Left cardiac atrium (tissue), 4 donors: ENCODE measurements at places on chromosomes 7 and 10. TPM values are rescaled to one million over a fixed set of nuclear protein-coding genes. Genes with fewer than 3 reads are reported as not detected.

DNA sequence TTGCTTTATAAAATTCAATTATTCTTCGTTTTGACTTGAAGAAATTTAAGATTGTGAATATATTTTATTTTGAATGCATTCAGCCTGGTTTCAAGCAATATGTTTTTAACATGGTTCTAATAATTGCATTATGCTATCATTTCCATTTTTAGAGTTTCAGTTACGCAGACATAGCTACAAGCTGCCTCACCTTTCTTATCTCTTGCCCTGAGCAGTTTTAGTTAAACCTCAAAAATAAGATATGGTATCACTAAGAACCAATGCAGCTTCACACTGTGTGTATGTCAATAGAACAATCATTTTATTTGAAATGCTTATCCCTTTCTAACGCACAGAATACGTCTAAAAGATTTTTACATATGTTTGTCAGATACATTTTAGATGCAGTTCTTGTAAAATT is 632.6 kb upstream of the KCND2 start:
- no peak for DNase-seq

The CROT gene
- total RNA-seq, result 5.3 TPM

The HMX2 gene
- not detected for total RNA-seq

The KNDC1 gene
- total RNA-seq, result 0.34 TPM
